Testis (tissue), 5 donors: ENCODE measurements at places on chromosomes 16 and 17. TPM values are rescaled to one million over a fixed set of nuclear protein-coding genes. Genes with fewer than 3 reads are reported as not detected.

LMF1 gene
- total RNA-seq = 66.6 TPM

GRCh38 chr16:1972490-1972877 is 631 bp downstream of the TBL3 start:
- DNase-seq = no peak

DNA sequence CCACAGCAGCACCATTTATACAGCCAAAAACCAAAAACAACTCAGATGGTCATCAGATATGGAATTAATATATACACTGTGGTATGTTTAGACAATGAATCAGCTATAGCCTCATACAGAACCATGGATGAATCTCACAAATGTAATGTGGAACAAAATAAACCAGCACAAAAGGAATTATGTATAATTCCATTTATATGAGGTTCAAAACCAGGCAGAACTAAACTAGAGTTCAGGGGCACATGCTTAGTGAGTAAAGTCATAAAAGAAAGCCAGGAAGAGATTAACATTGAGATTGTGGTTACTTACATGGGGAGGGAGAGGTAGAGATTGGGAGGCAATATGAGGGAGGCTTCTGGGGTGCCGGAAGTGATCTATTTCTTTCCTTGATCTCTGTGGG is 231.1 kb downstream of the COPRS start:
- no peak for DNase-seq

- no peak for DNase-seq
Measured at GRCh38 chr16:24723663-24724062, 5.8 kb upstream of the TNRC6A start.

- DNase-seq = no peak
Measured at GRCh38 chr16:74950511-74950910, 34.4 kb downstream of the WDR59 start.

ICAM2 gene
- 5.2 TPM for total RNA-seq

- DNase-seq = no peak
Measured at GRCh38 chr17:32102172-32102571, 40.1 kb upstream of the RHOT1 start.

PTGES3L gene
- total RNA-seq = 5.2 TPM

IRX5 gene
- 5.7 TPM for total RNA-seq

DNA sequence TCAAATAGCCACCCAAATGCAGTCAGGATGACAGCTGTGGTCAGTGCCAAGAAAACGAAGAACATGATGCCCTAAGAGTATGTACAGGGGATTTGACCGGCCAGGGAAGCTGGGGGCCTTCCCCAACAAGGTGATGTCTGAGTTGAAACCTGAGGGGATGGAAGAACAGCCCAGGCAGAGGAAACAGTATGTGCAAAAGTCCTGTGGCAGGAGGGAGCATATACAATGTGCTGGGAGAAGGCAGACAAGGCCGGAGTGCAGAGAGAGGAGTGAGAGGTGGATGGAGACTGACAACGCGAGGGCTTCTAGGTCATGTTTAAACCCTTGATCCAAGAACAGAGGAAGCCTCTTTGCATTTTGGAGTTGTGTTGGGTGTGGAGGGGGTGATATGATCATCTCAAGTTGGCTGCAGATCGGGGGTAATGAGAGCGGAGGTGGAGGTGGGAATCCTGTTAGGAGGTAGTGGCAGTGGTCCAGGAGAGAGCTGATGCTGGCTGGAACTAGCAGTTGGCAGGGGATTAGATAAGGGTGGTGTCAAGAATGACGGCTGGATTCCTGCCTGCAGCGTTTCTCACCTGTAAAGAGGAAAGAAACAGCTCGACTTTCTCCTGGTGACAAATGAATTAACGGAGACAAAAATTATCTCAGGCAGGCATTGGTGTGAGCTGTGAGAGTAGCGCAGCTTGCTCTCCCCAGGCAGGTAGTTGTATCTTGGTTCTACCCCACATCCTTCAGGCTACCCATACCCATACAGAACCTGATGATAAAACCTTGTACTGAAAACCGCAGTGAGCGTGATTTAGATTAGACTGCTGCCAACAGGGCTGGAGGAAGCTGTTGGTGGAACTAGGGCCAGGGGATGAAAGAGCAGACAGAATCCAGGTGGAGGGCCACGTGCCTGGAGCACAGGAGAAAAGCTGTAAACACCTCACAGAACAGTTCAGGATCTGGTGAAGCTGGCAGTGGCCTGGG is 37.2 kb upstream of the NGFR start:
- DNase-seq = no peak

GRCh38 chr17:16283705-16284104 is 66.7 kb downstream of the PIGL start:
- DNase-seq = no peak

DNA sequence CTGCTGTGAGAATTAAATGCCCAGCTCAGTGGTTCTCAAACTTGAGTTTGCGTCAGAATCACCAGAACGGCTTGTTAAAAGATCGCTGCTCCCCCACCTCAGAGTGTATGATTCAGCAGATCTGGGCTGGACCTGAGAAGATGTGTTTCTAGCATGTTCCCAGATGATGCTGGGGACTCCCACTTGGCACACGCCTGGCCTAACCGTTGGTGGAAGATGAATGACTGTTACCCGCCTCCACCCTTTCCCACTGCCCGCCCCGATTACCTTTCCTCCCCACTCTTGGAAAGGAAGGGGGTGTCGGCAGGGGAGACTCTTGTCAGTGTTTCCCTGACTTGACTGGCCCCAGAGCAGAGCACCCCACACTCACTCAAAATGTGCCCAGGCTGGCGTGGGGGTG is 29.3 kb upstream of the ABCC3 start:
- no peak for DNase-seq

DNA sequence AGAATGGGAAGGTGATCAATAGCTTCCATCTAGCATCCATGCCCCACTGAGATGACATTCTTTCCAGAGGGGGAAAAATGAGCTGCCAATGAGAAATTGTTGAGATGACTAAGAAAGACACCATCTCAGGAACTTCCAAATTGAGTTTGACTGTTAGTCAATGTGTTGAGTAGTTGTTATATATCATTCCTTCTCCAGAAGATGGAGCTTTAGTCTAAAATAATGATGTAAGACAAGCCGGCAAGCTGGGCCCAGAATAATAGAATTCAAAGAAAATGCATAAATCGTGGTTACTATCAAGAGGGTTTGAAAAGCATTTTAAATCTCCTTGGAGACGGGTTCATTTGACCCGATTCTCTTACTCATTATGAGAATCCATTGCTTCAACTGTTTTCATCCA is 71.0 kb upstream of the ATF7IP2 start:
- DNase-seq = no peak

SLC9A5 gene
- 15.7 TPM for total RNA-seq

MMP2 gene
- 50.9 TPM for total RNA-seq

DNA sequence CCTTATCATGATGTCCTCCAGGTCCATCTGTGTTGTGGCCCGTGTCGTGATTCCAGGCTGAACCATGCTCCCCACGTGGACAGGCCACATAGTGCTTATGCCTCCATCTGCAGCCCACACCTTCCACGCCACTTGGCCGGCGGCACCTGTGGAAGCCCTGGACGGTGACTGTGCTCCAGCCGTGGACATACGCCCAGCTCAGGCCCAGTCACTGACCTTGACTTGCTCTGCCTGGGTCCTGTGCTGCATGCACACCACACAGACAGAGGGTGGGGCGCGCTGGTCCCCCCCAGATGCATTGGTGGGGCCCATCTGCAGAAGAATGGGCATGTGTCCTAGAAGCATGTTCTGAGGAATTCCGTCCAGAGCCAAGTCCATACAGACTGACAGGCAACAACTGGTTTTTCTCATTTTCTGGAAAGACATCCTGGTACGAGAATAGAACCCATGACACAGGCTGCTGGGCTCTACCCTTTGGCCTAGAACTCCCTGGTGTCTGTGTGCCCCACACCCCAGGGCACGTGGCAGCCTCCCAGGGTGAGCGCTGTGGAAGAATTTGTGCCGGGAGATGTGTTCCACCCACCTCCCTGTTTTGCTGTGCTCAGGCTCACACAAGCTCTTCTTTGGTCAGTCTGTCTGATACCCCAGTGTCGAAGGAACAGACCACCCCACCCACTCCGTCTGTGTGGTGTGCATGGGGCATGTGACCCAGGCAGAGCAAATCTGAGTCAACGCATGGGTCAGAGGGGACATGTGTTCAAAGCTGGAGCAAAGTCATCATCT is 39.5 kb downstream of the GPT2 start:
- DNase-seq = peak; percentile 45

DNA sequence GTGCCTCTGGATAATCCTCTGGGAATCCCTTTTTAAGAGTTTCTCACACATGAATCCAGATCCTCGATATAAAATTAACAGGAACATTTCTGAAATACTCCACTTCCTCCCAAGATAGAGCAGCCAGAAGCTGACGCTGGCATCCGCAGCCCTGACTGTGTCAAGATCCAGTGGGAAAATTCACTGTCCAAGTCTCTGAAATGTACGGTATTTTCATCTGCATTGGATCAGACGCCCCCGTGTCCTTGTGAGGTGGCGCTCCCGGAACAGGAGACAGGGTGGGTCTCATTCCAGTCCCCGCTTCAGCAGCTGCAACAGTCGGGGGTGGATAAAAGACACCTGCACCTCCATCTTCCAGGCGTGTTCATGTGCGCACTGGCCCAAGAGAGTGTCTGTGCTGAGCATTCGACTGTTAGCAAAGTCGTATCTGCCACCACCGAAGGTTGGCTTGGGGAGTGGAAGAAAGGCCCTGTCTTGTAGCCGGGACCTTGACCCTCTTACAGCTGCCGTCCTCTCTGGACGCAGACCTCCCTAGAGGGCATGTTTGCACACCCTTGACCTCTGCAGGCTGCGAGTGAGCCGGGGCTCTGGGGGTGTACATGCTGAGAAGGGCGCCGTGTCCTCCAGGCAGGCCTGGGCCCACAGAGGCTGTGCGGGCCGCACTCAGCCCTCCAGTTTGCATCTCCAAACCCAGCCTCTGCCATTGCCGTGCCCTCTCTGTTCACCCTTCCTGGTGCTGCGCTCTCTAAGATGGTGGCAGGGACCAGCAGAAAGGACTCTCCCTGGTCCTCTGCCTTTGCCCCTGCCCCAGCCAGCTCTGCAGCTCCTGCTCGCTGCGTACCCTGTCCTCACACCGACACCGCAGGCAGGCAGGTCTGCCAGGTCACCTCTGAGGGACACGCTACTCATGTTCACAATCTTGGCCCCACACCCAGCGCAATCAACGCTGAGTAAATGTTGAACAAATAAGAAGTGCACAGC is 72.0 kb upstream of the CHMP6 start:
- DNase-seq = peak; percentile 52

OR1A1 gene
- total RNA-seq = not detected

GRCh38 chr16:17131351-17131750 is 339.4 kb downstream of the XYLT1 start:
- DNase-seq = no peak

DNA sequence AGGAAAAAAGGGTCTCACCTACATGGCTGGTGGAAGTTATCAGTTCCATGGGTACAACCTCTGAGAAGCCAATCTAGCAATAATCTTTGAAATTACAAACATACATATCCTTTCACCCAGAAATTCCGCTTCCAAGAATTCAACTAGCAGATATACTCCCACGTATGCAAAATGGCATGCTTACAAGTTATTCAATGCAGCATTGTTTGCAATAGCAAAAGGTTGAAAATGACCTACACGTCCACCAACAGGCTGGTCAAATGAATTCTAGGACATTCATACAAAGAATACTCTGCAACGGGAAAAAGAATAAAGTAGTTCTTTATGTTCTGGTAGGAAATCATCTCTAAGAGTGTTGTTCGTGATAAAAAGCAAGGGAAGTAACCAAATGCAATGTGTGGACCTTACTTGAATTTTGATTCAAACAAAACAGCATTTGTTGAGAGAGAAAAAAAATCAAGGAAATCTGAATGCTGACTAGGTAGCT is 63.7 kb upstream of the NLK start:
- no peak for DNase-seq

GRCh38 chr16:66265556-66266141 is 100.8 kb upstream of the CDH5 start:
- DNase-seq = no peak

DNA sequence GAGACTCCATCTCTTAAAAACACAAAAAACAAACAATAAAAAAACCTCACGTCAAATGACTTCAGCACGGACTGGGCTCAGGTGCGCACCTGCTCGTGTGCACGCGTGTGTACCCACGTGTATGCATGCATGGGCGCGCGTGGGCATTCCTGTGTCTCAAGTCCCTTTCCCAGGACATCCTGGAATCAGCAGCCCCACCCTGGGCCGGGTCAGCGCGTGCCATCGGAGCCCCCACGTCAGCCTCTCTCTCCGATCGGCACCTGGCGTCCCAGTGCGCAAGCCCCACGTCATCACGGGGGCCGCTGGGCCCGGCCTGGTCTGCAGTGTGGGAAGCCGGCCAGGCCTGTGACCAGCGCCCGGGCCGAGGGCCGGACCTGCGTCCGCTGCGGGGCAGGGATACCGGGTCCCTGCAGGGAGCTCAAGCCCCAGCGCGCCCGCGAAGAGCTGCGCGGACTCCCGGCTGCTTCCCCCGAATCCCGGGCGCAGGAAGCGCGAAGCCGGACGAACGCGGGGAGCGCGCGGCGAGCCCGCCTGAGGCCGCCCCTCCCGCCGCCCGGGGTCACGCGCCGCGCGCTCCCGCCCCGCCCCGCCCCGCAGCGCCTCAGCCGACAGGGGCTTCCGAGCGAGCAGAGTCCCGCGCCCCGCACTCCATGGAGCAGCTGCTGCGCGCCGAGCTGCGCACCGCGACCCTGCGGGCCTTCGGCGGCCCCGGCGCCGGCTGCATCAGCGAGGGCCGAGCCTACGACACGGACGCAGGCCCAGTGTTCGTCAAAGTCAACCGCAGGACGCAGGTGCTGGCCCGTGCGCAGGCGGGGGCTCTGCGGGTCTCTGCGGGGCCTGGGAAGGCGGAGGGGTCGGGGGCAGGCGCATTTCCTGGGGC is at the start of gene FN3K:
TSS of gene FN3K (plus strand) at position 629 of the 880 bp plus-strand sequence. CDS start at position 651, 22 bp downstream.
- peak; percentile 82 for DNase-seq

CES5A gene
- total RNA-seq = not detected

- DNase-seq = no peak
Measured at GRCh38 chr16:27965801-27966200, 97.7 kb downstream of the GSG1L start.

ARHGDIG gene
- total RNA-seq = 7.7 TPM

GRCh38 chr17:41972571-41973407 is 6.2 kb downstream of the CNP start:
- no peak for DNase-seq

DNA sequence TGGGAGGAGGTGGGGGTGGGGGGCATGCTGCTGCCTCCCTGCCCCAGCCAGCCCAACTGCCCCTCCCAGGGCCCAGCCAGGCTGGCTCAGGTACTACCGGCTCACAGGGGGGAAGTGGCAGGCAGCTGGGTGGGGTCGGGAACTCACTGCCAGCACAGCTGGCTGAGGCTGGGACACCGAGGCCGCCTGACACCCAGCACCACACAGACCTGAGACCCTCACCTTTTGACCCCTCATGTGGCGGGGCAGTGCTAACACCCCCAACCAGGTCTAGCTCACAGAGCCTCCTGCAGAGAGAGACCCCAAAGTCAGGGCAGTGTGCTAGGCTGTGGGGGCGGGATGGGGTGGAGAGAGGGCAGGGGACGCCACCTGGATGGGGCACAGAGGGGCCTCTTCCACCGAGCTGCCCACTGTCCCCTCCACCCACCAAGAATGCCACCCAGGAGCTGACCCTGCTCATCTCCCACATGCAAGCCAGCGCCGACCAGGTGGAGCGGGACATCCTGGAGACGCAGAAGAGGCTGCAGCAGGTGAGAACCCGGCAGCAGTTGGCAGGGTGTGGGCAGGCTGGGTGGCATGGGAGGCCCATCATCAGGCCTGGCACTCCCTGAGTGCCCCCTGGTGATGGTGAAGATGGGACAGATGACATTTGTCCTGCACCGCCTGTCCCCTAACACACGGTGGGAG is 3.0 kb downstream of the EVPLL start:
- DNase-seq = no peak

GRCh38 chr16:10165643-10166042 is 16.6 kb downstream of the GRIN2A start:
- DNase-seq = no peak
